ENCODE measurements at places on chromosomes 1 and 21.

DNA sequence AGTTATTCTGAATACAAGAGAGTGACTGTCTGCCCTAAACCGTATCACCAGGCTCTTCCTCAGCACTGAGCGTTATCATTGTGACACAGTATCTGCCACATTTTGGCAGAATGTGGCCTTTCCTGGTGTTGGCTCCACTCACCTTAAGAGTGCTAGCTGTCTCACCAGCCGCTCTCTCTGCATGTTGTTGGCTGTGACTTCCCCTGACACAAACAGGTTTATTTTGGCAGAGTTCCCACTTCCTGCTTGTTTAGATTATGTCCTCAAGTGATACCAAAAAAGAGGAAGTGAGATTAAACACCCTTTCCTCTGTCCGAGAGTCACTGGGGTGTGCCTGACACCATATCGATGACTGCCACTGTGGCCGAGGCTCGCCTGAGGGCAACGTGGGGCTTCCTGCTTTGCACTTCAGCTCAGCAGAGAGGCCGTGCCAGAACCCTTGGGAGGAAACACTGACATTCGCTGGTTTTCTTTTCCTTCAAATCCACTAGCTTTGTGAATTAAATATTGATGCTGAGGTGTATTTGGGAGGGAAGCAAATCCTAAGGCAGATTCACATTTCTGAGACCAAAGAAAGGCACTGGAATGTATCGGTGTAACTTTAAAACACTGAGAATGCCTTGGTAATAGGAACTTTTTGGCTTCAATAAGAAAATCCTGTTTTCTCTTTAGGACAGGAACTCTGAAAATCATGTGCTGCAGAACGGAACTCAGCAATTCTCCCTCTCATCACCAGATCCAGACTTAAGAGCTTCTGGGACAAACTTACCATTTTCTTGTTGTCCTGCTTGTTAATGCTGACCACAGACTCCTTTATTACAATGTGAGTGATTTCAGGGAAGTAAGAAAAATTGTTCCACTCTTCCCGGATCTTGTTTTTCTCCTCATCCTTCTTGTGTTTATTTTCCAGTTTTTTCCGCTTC, 102.1 kb downstream of the JAK1 start:
- peak; percentile 68 for DNase-seq

- no peak for DNase-seq
These were observed 170.9 kb downstream of the COL11A1 start for GRCh38 chr1:102937401-102937800.

GRCh38 chr1:51217101-51217500, 19.0 kb upstream of the RNF11 start:
- DNase-seq: no peak

DNA sequence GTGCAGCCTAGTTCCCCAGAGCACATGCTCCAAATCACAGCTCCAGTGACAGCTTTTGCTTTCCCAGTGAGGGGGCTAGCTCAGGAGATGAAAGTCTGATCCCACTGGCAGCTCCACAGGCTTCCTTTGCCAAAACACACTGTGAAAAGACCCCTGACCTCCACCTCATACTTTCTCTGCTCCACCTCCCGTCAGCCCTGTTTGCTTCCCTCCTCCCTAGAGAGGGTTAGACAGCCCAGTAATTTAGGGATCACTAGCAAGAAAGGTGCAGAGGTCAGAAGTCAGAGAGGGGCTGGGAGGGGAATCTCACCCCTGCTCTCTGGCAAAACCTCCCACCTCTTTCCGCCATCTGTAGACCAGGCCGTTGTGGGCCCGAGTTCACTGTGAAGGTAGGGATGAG, 62.8 kb downstream of the PLXNA2 start:
- DNase-seq: no peak

DNA sequence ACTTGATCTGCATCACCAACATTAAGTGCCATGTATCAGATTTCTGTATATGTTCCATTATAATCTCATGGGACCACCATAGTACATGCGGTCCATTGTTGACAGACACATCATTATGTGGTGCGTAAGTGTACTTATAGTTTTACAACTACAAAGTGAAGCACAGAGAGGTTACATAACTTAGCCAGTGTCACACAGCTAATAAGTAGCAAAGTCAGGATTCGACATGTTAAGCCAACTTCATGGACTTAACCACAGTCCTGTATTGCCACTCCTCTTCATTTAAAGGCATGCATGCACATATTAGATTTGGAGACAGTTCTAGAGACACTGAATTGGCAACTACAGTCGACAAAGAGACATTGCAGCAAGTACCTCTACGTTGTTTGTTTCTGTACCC, 120.5 kb downstream of the ATF6 start:
- DNase-seq: no peak
